ENCODE measurements at places on chromosomes 2 and 18.

DNA sequence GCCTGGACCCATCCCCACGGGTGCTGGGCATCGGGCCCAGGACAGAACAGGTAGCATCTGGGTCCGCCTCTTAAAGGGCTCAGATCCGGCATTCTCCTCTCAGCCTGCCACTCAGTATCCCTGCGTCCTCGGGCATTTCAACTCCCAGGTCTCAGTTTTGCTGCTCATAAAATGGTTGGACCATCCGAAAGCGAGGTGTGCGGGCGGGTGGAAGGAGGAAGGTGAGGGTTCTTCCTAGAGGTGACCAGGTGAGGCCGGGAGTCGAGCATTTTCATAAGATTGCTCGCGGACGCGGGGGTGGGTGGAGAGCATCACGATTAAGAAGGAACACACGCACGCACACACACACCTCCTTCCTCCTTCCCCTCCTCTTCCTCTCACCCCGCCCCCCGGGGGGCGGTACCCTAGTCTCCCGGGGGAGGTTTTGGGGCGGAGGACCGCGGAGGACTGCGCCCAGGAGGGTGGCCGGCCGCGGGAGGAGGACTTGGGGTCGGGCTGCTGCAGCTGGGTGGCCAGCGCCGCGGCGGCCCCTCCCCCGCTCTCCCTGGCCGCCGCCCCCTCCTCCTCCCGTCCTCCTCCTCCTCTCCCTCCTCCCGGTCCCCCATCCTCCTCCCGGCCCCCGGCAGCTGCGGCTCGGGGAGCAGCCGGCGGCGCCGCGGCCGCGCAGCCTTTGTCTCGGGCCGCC is 97.9 kb upstream of the GPR45 start:
- peak; percentile 59 for DNase-seq

- DNase-seq: peak; percentile 89
Measured at GRCh38 chr2:118250001-118250400, 161.7 kb downstream of the INSIG2 start.

GRCh38 chr2:178074123-178075005 is 1.8 kb upstream of the PDE11A start:
- DNase-seq: no peak

- no peak for DNase-seq
Measured at GRCh38 chr2:188966079-188966571, 8.0 kb upstream of the COL3A1 start.

- no peak for DNase-seq
Measured at GRCh38 chr2:170521299-170521698, 193.8 kb upstream of the SP5 start.

DNA sequence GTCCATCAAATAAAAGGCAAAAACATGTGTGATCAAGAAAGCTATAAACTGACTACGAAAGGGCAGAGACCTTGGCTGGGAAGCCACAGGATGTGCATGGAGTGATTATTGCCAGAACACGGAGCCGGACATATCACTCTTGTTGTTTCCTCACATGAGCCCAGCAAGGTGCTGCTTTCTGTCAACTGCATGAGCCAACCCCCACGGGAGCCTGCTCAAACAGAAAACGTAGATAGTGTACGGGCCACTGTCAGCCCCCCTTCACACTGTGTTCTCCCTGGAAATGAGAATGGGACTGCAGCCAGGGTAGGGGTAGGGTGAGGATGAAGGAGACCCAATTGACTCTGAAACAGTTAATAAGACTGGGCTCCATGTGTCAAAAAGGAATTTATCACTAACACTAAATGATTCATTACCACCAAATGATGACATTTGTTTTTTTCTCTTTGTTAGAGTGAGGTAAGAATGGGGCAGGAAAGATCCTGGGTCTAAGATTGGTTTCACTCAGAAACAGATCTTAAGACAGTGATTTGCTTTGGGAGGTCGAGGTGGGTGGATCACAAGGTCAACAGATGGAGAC is 235.8 kb downstream of the MREG start:
- DNase-seq: peak; percentile 22

- DNase-seq: peak; percentile 37
Measured at GRCh38 chr18:64017870-64018269, 48.0 kb downstream of the SERPINB8 start.

- no peak for DNase-seq
Measured at GRCh38 chr2:6883448-6884122, 6.0 kb downstream of the RSAD2 start.

DNA sequence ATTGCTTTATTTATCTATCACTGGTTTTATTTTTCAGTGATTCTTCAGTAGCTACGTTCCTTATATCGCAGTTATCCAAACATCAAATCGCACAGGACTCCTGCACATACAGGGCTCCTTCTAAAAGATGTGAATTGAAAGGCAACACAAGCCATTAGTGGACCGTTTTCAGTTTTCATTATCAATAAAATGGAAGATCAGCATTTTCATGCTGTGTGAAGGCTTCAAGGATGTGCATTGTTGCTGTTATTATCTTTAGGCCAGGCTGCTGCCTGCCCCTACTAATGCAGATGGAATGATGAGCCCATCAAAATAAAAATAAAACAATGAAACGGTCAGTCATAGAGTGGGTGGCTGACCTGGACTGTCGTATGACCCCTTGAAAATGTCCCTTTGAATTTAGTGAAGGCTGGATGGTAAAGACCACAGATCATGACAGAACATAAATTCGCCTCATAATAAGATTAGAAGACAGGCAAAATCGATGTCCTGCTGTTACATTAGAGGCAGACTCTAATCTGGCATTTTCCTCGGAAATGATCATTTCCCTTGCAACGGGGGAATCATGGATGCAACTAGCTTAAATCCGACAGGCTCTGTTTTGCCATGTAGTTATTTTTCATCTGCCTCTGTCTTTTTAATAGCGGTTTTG is 32.9 kb downstream of the ITGB6 start:
- DNase-seq: no peak

GRCh38 chr2:240595381-240596079 is 9.0 kb downstream of the CAPN10 start:
- no peak for DNase-seq

Measured in bronchial epithelial cell (primary cell).